Stimulated activated CD4-positive, alpha-beta T cell treated with anti-CD3 and anti-CD28 coated beads, Interleukin-4, amount 100 ng/mL, for 48 hours (primary cell): ENCODE measurements at places on chromosomes 7 and 10.

- DNase-seq, result no peak
Observed at GRCh38 chr10:69962746-69963135, 89.9 kb upstream of the MACROH2A2 start.

DNA sequence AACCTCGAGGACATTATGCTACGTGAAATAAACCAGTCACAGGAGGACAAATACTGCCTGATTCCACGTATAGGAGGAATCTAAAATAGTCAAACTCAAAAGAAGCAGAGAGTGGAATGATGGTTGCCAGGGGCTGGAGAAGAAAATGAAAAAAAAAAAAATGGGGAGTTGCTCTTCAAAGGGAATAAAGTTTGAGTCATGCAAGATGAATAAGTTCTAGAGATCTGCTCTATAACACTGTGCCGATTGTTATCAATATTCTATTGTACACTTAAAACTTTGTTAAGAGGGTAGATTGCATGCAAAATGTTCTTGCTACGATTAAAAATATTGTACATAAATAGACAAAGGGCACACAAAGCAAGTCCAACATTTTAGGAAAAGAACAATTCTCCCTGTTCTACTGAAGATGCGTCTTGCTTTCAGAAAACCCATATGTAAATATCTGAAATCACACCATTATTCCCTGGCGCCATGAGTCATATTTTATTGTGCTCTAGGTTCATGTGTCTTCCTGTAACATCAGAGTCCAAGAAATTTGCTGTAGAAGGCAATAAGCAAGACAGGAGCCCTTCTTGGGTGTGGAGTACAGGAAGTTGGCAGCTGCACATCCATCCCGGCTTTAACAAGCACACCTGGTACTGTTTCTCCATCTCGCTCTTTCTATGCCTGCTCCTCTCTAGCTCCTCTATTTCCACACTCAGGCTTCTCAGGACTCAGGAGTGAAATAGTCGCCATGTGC, 145.9 kb downstream of the GFRA1 start:
- DNase-seq, result no peak

DNA sequence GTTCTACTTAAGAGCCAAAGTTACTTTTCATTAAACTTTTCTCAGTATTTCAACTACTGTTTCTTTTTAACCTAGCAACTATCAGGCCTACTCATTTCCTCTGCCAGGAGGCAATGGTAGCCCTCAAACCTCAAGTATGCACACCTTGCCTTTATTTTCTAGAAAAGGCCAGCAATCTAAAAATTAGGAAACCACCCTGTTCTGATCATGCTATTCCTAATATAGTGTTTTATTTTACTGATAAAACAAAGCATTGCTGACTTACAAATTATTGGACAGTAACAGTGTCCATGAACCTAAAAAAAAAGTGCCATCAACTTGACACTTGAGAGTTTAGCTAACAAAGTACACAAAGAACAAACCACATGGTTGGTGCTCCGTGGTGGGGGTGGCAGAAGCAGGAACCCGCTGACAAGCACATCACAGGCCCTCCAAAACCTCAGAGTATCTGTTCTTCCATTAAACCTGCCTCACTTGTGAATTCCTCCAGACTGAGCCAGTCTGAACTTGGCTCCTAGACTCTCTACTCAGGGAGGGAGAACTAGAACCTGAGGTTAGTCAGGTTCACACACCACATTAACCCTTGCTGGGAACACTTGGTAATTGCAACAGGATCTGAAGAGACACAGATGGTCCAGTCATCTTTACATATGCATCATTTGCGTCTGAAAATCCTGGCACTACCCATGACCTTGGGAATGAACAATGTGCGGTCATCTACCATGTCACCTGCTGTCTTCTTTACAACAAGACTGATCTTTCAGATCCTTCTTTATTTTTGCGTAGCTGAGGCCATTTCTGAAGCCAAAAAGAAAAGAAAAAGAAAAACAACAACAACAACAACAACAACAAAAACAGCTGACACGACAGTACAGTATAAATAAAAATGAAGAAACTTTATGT, 31.9 kb downstream of the PIP4K2A start:
- no peak for DNase-seq

GRCh38 chr7:121546632-121547543, 150.8 kb upstream of the FAM3C start:
- no peak for DNase-seq

- DNase-seq, result no peak
Observed at GRCh38 chr7:21747806-21748205, 197.9 kb downstream of the CDCA7L start.

DNA sequence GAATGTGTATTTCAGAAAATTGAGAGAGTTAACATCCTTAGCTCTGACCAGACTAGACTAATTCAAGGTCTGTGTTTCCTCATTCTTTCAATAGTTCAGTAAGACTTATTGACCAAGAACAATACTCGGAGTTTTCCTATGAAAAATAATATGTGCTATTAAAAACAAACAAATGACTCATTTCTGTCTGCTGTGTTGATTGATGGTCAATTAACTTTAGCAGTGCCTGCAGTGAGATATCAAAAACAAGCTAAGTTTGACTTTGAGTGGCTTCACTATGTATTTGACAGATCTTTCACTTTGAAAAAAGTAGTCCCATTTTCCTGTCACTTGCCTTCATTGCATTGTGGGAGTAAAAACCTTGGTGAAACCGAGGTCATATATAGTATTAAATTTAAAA, 91.0 kb downstream of the GNAT3 start:
- no peak for DNase-seq

DNA sequence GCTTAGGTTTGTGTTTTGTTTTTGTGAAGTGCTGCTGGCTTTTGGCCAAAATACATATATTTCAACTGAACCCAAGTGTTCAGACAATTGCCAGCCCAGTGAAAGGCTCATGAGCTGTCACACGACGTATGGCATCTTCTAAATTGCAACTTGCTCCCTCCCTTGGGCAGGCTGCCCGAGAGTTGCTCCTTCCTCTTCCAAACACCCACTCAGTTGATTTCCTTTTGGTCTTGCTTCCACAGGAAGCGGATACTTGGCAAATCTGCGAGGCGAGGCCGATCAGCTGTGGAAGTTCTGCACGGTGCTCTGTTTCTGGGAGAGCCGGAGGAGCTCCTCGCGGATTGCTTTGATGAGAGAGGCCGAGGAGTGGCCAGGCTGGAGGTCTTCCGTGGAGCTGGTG, 39.6 kb upstream of the ATP6V0A4 start:
- DNase-seq, result no peak

GRCh38 chr10:48224296-48224695, 50.2 kb downstream of the FRMPD2 start:
- no peak for DNase-seq

DNA sequence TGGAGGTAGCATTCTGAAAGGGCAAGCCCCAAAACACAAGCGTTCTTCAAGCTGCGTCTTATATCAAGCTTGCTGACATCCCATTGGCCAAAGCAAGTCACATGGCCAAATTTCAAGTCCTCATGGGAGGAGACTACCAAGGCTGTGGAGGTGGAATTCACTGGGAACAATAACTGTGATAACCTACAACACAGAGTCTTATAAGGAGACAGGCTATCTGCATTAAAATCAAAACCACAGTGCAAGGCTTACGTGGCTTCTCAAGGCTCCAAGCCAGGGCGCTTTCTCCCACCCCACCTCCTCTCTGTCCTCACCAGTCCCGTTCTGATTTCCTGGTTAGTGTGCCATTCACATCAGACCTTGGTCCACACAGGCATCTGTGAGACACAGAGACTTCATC, 39.4 kb downstream of the ADRB1 start:
- DNase-seq, result no peak

- DNase-seq, result no peak
Observed at GRCh38 chr10:30494558-30494957, 60.6 kb downstream of the MAP3K8 start.

DNA sequence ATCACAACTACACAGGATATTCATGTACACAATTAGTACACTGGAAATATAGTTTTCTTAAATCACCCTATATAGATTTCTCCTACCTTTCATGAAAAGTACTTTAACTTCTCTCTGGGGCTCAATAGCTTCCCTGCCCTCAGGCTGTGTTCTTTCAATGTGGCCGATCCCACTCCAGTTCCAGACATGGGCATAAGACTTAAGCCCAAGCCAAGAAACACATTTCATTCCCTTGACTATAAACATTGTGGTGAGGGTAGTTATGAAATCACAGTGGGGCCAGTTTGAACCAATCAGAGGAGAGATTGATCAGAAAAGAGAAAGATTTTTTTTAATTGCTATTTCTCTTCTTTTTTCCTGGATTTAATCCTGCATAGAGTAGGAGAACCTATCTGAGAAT, 904.6 kb upstream of the SORCS1 start:
- no peak for DNase-seq

DNA sequence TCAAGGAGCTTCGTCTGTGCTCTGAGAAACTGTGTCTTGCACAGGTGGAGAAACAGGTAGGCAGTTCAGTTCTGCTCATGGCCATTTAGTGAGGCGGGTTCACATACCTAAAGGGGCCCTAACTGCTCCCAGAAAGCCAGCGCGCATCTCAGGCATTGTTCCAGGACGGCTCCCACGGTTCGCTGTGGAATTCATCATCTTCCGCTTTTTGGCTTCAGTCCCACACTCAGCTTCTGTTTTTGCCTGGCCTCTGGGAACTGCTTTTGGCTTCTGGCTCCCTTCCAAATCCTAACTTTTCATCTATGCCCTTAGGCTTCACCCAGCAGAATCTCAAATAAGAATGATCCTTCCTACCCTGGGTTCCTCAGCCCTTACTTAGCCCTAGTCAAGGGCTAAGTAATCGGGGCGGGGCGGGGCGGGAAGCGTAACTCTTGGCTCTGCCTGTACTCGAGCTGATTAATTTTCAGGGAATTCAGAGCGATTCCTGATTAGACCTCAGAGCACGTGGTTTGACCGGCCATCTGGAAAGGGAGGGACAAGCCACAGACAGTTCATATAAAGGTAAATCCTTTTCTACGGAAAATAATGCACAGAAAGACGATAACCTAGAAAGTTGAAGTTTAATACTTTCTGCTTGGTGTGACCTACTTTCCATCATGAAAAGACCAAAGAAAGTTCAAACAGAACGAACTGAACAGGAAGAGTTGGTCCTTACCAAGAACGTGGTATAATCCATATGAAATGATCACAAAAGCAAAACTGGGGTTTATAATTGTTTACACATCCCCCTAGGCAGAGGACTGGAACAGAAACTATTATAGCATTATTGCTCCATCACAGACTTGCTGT, 105.7 kb downstream of the ST8SIA6 start:
- DNase-seq, result no peak

DNA sequence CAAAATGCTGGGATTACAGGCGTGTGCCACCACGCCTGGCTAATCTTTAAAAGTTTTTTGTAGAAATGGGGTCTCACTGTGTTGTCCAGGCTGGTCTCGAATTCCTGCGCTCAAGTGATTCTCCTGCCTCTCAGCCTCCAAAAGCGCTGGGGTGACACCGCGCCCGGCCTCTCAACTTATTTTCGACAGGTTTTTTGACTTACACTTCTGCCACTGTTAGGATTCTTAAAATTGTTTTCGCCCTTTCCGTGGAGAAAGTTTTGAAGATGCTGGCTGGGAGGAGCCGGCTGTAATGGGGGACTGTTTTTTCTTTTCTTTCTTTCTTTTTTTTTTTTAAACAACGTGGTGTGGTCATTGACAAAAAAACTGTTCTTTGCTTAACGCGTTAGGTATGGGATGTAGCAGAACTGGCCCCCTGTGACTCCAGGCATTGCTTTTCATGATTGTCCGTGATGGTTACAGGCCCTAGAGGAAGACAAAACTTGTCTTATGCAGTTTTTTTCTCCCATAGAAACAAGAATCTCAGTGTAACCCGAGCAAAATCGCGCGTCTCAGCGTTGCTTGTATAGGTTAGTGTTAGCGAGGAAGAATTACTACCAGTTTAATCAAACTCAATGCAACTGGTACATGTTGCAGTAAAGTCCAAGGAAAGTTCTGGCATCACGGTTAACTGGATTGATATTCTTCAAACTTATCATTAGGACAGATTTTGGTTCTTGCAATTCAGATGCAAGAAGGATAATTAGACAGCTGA, 72.2 kb downstream of the DAGLB start:
- no peak for DNase-seq

- no peak for DNase-seq
Observed at GRCh38 chr7:131032786-131033185, 294.9 kb upstream of the MKLN1 start.

DNA sequence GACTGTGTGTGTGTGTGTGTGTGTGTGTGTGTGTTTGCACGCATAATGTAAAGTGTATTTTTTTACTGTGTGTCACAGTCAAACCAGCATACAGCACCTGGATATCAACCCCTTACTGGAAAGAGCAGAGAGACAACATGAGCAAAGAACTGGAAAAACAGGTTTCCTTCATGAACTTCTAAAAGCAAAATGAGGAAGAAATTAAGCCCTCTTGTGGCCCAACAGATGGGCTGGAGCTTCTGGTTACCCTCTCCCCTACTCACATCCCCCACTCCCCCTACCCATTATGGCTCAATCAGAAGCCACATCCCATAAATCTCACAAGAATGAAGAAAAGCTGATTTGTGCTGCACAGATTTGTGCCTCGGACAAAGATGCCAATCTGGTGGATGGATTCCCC, 36.2 kb downstream of the PDE1C start:
- no peak for DNase-seq

DNA sequence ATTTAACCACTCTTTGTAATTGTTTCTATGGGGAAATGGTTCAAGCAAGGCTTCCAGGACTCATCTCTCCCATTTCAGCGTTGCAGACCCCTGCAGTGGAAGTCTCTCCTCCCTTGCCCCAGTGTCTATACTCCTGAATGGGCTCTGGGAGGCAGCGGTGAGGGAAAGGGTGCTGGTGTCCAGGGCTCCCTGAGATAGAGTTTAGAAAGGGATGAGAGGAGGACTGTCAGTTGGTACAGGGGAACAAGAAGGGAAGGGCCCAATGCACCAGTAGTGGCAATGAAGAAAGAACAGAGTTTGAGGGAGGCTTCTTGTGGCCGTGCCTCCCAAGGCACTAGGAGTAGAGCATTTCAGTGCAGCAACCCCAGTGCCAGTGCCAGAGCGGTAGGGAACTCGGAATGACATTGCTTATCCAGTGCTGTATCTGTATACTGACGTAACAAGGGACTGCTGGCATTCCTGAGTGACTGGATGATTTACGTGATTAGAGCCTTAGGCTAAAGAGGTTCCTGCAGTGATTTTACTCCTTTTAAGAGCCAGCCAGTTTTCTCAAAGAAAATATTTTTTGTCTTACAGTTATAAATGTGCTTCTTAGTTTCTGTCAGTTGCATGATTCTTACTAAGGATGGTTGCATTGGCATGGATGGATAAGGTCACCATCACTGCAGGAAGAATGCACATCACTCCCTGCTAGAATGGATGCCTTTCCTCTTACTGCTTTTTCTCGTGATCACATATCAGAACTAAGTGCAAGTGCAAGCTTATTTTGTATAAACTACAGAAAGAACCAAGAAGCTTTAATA, 28.0 kb downstream of the PRPF18 start:
- DNase-seq, result no peak

- DNase-seq, result no peak
Observed at GRCh38 chr7:151317936-151318335, 23.7 kb upstream of the NUB1 start.
